Activated naive CD4-positive, alpha-beta T cell treated with anti-CD3 and anti-CD28 coated beads, Interleukin-2, amount 50 U/mL, for 72 hours (primary cell): ENCODE measurements at places on chromosomes 1 and 21.

DNA sequence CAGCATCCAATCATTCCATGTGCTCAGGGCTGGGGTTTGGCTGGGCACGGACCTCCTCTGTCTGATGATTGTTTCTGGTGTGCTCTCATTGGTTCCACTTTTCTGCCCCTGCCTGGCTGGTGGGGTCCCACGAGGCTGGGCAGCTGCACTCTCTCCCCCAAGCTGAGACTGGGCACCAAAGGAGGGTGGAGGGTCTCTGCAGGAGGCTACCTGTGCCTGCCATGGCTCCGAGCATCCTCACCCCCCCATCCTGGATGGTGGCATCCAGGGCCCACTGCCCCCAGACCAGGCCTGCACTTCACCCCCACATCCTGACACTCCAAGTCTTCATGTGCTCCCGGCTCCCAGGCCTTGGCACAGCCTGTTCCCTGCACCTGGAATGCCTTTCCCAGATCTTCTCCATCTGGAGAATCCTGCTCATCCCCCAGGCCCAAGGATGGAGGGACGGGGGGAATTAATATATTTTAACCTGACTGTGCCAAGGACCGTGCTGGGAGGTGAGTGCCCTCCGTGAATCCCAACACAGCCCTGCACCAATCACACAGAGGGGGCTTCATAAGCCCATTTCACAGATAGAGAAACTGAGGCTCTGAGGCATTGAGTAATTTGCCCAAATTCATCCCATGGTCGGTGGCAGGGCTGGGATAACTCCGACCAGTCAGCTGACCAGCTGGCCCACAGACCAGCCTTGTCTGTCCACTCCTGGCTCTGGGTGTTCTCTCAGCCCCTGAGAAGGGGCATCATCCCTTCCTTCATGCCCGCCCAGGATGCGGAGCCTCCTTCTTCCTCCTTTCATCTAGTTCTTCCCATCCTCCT, 403.4 kb downstream of the MATN1 start:
- DNase-seq = no peak

GRCh38 chr1:172544481-172545104, 11.6 kb downstream of the SUCO start:
- DNase-seq = no peak

- no peak for DNase-seq
Observed at GRCh38 chr1:190373705-190374336, 103.8 kb downstream of the BRINP3 start.

- DNase-seq = peak; percentile 72
Observed at GRCh38 chr1:153567621-153568366, 2.1 kb upstream of the S100A2 start.

- no peak for DNase-seq
Observed at GRCh38 chr1:200490183-200490582, 80.3 kb upstream of the ZNF281 start.

- DNase-seq = no peak
Observed at GRCh38 chr1:22249928-22250680, 107.2 kb upstream of the WNT4 start.

DNA sequence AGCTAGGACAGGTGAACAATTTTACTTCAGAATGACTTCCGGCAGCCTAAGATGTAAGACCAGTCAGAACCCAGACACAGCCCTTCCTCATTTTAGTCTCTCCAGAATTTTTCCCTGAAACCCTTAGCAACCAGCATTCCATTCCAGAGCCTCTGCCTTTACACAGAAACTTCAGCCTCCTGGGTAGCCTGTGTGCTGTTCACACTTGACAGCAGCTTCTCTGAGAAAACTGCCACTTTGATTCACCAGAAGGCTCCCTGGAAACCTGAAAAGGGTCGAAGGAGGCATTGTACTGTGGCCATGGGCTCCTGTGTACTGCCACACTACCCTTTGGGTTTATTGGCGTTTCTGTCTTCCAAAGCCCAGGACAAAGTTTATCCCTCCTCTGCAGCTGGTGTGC, 17.4 kb downstream of the HYI start:
- no peak for DNase-seq

DNA sequence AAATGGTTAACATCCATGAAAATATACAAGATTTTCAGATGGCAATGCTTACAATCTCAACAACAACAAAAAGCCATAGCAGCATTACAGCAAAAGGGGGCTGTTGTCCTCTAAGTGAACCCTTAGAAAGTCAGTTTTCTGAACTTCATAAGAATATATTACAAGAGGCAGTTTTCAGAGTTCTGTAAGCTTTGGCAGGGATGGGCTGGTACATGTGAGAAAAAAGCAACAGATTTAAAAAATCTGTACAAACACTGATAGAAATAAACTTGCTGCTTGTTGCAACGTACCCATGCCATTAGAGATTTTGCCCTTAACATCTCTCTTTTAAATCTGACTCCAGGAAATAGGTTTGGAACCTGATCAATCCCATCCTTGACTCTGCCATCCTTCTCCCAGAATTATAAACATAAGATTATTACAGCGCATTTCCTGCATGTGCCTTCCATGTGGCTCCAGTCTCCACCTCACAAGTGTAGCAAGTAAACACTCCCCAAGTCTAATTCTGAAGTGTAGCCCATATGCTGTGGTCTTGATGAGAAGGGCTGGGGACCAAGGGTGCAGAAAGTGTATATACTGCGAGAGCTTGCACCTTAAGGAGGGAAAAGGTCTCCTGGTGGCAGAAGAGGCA, 101.4 kb upstream of the TSPAN2 start:
- no peak for DNase-seq

DNA sequence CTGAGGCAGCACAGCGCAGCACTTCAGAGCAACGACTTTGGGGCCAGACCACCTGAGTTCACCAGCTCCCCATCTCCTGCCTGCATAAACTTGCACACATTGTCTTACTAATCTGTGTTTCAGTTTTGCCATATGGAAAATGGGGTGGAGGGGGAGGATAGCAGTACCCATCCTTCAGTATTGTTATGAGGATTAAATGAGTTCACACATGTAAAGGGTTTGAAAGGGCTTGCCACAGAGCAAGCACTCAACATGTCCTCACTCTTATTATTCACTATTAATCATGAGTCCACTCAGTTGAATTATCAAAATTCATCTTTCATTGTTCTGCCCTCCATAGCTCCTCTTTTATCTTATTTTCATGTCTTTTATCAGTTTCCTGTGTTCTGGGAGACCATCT, 40.1 kb upstream of the BMP8B start:
- no peak for DNase-seq

DNA sequence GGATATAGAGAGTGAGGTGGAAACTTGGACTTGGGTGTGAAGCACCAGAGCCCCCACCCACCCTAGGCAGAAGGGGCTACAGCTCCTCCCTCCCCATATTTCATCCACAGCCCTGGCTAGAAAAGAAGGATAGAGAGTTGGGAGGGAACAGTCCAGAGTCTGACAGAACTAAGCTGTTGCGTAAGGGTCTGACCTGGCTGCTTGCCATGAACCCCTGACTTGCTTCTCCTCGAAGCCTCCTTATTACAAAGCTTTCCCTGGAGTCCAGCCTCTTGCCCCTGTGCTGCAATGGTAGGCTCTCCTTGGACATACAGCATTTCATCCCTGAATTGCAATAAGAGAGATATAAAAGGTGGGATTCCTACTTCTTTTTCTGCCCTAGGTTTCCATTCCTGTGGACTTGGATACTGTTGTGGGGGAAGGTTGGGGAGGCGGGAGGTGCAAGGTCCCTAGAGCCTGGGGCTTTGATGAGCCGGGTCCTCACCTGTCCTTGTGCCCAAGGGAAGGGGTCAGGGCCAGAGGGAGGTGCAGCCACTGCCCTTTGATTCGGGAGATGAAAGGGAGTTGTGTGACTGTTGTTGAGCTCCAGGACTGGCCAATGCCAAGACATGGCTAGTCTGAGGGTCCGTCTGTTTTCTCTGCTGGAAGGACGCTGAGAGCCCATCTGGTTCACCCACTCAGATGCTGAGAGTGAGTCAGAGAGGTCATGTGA, 2.7 kb downstream of the RHBG start:
- DNase-seq = no peak

DNA sequence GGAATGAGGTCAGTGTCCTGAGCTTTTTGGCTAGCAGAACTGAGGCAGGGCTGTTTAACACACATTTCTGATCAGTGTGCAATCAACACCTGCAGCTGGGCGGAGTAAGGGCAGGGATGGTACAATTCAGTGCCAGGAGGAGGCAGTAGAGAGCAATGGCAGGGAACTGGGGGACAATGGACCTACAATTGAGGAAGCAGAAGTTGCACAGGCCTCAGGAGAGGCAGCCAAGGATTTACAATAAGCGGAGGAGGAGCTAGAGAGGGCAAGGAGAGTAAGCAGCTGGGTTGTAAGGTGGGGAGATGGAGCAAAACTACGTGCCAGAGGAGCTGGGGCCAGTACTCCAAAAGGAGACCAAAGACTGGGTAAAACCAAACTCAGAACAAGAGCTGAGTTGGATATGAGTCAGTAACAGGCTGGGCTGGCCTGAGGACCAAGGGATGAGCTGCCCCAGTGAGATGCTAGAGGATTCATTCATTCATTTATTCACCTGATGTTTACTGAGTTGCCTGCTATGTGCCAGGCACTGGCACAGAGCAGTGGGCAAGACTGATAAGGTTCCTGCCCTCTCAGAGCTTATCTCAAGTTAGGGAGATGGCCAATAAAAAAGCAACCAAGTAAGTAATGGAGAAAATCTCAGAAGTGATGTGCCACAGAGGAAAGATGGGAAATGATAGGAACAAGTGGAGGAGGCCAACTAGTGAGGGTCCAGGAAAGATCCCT, 10.4 kb upstream of the GALE start:
- DNase-seq = peak; percentile 69

GRCh38 chr1:209601809-209602657, 18.5 kb downstream of the CAMK1G start:
- DNase-seq = peak; percentile 34

DNA sequence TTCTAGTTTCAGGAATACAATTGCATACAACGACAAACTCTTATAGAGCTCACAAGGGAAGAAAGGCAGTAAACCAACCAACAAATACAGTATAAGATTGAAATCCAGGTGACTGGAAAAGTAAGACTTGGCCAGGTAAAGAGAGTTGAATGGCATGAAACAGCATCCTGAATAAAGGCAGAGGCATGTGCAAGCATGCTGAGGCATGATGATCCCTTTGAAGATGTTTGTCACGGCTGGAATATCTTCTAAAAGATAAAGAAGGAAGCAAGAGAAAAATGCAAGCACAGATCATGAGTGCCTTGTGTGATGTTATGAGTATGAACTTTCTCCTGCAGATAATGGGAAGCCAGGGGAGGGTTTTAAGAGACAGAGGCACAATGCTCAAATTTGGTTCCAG, 83.3 kb upstream of the SPATA6 start:
- DNase-seq = no peak

DNA sequence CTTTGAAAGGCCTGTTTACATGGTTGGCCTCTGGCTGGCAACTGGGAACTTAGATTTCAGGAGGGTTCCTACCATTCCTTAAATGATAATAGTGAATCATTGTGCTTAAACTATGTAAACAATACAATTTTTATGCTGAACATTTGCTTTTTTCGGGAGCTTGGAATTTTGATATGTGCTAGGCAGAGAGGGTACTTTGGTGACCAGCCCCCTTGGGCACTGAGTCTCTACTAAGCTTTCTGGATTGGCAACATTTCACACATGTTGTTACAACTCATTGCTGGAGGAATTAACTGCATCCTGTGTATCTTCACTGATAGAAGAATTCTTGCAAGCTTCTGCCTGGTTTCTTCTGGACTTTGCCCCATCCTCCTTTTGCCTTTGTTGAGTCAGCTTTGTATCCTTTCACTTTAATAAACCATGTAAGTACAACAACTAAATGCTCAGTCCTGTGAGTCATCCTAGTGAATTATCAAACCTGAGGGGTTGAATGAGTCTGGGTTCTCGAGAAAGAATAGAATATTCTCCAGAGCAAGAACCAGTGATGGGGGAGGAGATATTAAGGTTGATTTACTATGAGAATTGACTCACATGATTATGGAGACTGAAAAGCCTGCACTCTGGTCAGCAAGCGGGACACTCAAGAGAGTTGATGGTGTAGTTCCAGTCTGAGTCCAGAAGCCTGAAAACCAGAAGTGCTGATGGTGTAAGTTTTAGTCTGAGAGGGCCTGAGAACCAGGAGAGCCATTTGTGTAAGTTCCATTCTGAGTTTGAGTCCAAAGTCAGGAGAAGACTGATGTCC, 3.1 kb upstream of the SLC16A4 start:
- no peak for DNase-seq

DNA sequence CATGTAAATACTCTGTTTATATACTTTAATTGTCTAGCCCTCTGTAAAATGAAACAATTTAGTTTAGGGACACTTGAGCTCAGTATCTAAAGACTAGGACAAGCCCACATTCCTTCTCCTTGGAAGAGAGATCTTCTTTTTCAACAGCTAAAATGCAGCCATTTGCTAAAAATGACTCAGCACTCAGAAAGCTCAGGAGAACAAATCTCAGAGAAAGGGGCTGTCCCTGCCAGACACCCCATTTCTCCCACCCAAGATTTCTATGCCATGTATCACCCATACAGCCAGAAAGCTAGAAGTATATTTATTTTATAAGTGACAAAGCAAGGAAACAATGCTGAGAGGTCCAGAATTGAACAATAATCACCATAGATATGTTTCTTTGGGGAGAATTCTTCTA, 23.2 kb upstream of the PRDX6 start:
- DNase-seq = no peak

DNA sequence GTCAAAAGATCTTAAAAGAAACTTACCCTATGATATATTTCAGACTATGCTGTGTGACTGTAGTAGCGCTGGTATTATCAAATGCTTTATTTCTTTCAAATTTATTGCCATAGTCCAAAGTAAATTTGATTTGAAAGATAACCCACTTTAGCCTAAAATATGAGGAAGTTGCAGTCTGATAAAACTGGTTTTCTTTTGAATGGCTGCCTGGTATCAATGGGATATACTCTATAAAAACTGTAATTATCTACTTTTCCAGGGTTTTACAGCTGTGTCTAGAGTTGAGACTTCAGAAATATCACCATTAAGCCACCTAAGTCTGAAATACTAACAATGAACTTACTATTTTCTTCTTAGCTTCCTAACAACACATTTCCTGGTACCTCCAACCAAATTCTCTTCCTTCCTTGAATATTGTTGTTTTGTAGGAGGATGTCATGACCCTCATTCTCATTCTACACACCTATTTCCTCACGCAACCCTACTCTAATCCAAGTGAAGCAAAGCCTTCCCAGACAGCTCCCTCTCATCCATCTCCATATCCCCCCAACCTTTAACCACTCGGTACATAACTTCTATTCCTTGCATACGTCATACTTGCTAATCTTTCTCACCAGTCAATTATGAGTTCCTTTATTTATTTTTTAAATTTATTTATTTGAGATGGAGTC, 17.0 kb downstream of the KDM5B start:
- DNase-seq = no peak
